ENCODE measurements at places on chromosomes 4 and X.

- DNase-seq: no peak
Observed at GRCh38 chr4:41106081-41106480, 108.3 kb downstream of the APBB2 start.

GRCh38 chrX:119455264-119455663, 13.0 kb upstream of the SLC25A5 start:
- DNase-seq: no peak

DNA sequence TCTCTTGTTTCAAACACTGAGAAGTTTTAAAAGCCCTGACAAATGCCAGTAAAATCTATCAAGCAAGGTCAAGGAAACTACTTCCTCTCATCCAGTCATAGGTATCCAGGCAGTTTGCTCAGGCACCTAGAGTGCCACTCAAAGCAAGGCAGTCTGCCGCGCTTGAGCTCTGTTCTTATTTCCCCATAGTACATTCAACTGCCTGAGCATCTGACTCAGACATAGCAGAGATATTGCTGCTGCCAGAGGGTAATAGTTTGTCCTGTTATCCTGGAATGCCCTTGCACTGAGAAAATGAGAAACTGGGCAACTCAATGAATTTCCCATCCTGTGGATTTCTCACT, 16.1 kb upstream of the ATP8A1 start:
- no peak for DNase-seq

GRCh38 chrX:143486105-143486504, 31.2 kb downstream of the SPANXN3 start:
- no peak for DNase-seq

Data from T-helper 22 cell (primary cell).